RPMI7951 (cell line): ENCODE measurements at places on chromosomes 7 and 10. TPM values are rescaled to one million over a fixed set of nuclear protein-coding genes. Genes with fewer than 3 reads are reported as not detected.

Gene SPOCK2
- 0.10 and 0.72 TPM in 2 replicates for total RNA-seq

Gene ASAH2B
- total RNA-seq, result 3.2 and 6.6 TPM in 2 replicates

Gene CAV1
- total RNA-seq, result 250 and 313 TPM in 2 replicates

Gene ADAM22
- total RNA-seq, result 0.98 and 1.6 TPM in 2 replicates

Gene CACNA2D1
- total RNA-seq, result 7.2 and 9.3 TPM in 2 replicates

Gene NUDT5
- total RNA-seq, result 176 and 209 TPM in 2 replicates

Gene UPK3B
- not detected in 2 replicates for total RNA-seq

Gene IQUB
- 0.39 and 1.1 TPM in 2 replicates for total RNA-seq

Gene NUTM2D
- 0.36 and 0.59 TPM in 2 replicates for total RNA-seq
